Renal pelvis (tissue), 12 donors: ENCODE measurements at places on chromosomes 3 and 15. TPM values are rescaled to one million over a fixed set of nuclear protein-coding genes. Genes with fewer than 3 reads are reported as not detected.
A peak's percentile ranks its signal among the peaks of the same experiment; 100 is the strongest.

DNA sequence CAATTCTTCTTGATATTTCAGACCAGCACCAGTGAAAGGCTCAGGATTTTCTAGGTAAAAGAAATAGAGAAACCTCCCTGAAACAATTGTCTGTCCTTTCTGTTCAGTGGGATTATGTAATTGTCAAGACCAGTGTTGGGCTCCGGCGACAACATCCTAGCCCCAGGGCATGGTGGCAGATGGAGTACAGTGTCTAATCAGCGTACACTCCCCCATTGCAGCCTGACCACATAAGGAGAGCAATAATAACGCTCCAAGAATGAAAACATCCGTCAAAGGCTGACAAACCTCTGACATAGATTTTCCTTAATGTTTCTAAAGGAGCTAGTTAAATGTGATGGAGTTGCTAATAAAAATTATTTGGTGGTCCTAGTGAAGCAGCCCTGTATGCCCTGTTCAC lies 144.6 kb downstream of the EBLN2 start:
- DNase-seq, result no peak

GRCh38 chr15:58842713-58843396 lies 71.8 kb downstream of the MINDY2 start:
- DNase-seq, result no peak

- DNase-seq, result no peak
These were observed 99.1 kb downstream of the DAPK2 start for GRCh38 chr15:63947228-63947627.

DNA sequence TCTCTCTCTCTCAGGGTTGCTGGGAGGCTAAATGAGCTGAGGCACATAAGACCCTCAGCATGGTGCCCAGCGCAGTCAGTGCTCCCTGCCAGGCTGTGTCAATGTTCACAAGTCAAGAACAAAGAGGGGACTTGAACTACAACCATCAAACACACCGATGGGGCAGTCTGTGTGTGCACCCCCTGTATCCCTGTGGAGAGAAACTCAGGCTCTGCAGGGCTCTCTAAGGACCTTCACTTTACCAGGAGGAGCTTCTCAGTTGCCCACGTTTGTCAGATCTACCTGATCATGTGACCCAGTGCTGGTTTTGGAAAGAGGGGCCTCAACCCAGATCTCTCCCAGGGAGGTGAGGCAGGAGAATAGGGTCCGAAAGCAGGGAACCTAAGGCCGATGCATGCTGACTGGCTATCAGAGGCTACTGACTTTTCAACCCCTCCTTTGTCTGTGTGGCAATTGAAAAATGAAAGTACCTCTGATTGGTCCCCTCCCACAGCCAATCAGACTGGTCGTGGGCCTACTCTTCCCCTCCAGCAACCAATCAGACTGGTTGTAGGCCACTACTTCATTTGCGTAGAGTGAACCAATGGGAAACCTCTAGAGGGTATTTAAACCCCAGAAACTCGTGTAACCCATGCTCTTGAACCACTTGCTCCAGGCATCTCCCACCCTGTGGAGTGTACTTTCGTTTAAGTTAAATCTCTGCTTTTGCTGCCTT lies 34.0 kb downstream of the RHCG start:
- DNase-seq, result no peak

DNA sequence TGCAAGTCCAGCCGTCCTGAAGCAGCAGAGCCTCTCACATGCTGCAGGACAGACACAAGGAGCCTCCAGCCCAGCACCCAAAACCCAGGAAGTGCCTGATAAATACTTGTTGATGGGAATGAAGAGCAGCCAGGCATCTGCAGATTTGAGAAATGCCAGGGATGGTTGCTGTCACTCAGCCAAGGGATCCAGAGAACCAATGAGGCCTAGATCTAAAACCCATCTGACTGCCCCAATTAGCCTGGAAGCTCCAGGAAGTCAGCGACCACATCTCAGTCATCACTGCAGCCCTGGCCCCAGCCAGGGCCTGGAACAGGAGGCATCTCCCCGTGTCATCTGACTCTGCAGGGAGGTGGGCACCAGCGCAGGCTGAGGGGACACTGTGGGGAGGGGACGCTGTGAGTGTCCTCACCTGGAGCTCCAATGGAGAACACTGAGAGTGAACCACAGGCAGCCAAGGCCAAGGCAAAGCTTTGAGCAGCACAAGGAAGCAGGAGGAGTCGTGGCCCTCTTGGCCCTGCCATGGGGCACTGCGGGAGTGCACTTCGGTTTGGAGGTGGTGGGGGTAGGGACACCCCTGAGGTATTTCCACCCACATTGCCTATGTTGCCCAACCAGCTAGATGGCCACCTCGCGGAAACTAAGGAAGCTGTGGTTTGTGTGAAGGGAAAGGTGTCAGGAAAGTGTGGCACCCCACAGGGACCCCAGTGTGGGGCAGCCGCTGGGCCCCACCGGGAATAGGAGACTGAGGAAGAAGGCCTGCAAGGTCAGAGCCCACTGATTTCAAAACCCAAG lies 229.5 kb downstream of the VPS13C start:
- DNase-seq, result no peak

DNA sequence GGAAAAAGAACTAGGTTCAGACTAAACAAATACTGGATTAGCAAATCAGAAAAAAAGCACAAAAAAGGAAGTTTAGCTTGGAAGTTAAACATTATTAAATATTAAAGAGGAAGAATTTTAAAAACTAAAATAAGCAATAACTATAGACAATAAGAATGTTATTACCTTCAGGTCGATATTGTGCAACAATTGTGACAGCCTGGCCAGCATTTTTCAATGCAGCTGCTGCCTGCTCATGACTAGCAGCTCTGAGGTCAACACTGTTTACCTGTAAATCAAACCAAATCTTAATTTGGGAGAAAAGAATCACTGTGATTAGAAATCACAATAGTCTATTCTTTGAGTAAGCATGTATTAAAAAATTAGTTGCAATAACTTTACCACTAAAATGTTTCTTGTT lies 75.1 kb upstream of the MELTF start:
- no peak for DNase-seq

DNA sequence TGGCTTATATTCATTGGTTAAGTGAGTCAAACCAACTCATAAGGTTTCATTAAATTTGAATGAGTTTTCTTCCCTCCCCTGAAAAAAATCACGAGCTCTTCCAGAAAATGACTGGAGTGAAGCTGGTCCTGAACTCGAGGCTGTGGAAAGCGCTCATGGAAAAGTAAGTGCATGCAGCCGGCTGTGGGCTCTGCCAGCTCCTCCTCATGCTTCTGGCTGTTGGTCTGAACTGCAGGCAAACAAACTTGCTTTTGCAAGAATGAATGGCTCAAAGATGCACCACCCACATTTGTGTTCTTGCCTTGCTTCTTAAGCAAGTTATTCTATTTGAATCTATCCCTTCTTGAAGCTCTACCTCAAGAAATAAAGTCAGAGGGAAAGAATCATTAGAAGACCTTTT lies 6.2 kb downstream of the ETV5 start:
- DNase-seq, result no peak

GRCh38 chr3:45123030-45123429 lies 23.1 kb downstream of the CDCP1 start:
- DNase-seq, result no peak

GRCh38 chr3:71064956-71065763 lies 518.4 kb downstream of the FOXP1 start:
- peak; percentile 52 for DNase-seq

DNA sequence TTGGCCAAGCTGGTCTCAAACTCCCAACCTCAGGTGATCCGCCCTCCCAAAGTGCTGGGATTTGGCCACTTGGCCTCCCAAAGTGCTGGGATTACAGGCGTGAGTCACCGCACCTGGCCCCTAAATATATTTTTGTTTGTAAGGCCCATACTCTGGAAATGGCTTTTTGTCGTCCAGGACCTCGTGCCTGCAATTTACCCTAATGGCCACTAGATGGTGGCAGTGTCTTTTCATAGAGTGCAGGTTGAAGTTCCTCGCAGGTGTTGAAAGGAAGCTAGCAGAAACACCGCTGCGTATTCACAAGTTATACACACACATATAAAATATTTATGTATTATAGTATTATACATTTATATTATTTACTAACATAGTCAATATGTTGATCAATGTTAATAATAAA lies 97.2 kb downstream of the LRTM1 start:
- DNase-seq, result no peak

DNA sequence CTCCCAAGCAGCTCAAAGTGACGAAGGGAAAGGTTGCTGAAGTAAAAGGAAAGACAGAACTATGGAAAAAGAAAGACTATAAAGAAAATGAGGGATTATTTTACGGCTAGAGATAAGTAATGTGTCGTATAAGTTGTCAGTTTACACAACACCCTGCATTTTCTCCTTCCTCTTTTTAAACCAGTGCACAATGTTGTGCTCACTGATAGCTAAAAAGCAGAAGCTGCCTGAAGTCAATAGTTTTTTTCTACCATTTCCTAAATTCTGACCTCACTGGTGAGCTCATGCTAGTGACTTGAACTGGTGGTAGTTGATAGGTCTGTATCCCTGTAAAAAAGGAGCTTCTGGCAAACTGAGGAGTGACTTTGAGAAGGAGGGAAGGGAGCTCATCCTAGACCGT lies 368.6 kb upstream of the GBE1 start:
- no peak for DNase-seq

GRCh38 chr3:116939091-116939490 lies 229.5 kb downstream of the TUSC7 start:
- no peak for DNase-seq

DNA sequence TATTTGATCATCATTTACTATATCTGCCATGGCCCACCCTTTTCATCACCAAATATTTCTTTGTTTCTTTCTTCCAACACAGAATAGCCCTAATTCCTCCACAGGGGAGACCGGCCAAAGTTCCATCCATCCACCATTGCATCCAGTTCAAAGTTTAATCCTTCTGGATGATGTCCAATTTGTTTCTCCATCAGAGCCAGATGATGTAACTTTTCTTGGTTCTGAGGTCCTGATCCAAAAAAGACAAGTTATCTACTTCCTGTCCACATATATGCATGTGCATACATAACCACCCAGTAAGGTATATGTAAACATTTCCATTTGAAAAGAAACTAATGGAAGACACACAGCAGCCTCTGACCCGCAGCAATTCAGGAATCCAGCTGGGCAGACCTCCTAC lies 237.3 kb downstream of the SHOX2 start:
- DNase-seq, result no peak

- DNase-seq, result no peak
These were observed 110.5 kb downstream of the WDR72 start for GRCh38 chr15:53648934-53649333.

DNA sequence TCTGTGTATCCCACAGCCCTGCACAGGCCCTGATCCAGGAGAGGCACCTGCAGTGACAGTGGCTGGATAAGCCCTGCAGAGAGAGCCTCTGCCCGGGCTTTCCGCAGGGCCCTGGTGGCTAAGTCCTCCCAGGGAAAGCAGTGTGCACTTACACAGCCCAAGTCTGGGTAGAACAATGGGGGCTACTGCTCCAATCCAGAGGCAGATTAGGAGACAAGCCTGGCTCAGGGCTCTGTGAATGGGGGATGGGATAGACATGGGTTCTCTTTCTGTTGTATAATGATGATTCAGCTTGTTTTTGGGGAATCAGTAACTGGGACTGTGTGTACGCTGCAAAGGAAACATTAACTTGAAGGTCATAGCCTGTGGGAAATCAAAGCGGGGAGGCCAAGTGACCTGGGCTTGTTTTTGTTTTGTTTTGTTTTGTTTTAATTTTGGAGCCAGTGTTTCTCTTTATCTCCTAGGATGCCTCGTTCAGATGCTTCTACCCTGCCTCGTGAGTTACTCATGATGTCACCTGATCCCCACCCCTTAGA lies 4.1 kb upstream of the ALDH1L1 start:
- no peak for DNase-seq

- DNase-seq, result no peak
These were observed 214.2 kb downstream of the GRM7 start for GRCh38 chr3:7075117-7075516.

- DNase-seq, result no peak
These were observed 107.7 kb downstream of the TNIK start for GRCh38 chr3:171352387-171352935.

- no peak for DNase-seq
These were observed 144.0 kb upstream of the SUCLG2 start for GRCh38 chr3:67798412-67798811.

DNA sequence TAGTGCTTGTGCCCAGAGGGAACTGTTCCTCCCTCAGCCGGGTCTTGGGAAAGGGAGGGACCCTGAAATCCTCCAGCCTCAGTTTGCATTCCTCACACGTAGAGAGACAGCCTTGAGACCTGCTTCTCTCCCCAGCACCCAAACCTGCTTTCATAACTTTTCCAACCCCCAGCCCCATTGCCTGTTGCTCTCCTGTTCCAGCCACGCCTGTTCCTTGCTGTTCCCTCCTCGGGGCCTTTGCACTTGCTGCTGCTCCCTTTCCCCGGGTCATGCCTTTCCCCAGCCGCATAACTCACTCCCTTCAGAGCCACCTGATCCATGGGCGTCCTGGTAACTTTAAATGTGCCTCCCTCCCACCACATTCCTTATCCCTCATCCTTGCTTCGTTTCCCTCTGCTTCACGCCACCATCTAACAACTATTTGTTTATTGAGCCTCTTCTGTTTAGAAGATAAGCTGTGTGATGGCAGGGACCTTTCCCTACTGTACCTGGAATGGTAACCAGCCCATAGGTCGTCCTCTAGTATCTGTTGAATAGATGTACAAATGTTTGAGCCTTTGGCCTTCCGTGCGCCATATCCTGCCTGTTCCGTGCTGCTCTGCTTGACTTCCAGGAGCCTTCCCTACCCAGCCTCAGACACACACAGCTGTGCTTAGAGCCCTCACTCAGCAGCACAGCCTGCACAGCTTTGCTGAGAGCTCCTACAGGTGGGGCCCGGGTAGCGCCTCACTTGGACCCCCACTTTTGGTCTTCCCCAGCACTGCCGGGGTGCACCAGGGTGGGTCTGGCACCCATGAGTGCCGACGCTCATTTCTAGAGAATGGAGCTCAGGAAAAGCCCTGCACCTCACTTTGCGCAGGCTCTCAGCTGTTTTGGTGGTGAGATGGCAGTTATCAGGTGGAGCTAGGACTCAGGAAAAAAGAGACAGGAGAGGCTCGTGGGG lies 60.2 kb downstream of the SCN5A start:
- no peak for DNase-seq

GRCh38 chr3:149449182-149449581 lies 25.3 kb upstream of the TM4SF4 start:
- no peak for DNase-seq

CNTN6 gene
- 2.9 TPM for polyA plus RNA-seq

CCNB2 gene
- 42.3 TPM for polyA plus RNA-seq

ACVR2B gene
- 21.8 TPM for polyA plus RNA-seq

RLBP1 gene
- polyA plus RNA-seq, result not detected

SCN11A gene
- 1.6 TPM for polyA plus RNA-seq

USF3 gene
- 20.3 TPM for polyA plus RNA-seq

NR1I2 gene
- 1.2 TPM for polyA plus RNA-seq

CELF6 gene
- 5.0 TPM for polyA plus RNA-seq

SLC7A14 gene
- polyA plus RNA-seq, result 2.8 TPM

KNL1 gene
- polyA plus RNA-seq, result 19.1 TPM

RYK gene
- 102 TPM for polyA plus RNA-seq

CCR4 gene
- 0.28 TPM for polyA plus RNA-seq

FEZF2 gene
- polyA plus RNA-seq, result not detected
